ENCODE measurements at places on chromosomes 7 and 10. TPM values are rescaled to one million over a fixed set of nuclear protein-coding genes. Genes with fewer than 3 reads are reported as not detected.

GRCh38 chr7:132910657-132911056, 171.2 kb downstream of the CHCHD3 start:
- no peak for DNase-seq

DNA sequence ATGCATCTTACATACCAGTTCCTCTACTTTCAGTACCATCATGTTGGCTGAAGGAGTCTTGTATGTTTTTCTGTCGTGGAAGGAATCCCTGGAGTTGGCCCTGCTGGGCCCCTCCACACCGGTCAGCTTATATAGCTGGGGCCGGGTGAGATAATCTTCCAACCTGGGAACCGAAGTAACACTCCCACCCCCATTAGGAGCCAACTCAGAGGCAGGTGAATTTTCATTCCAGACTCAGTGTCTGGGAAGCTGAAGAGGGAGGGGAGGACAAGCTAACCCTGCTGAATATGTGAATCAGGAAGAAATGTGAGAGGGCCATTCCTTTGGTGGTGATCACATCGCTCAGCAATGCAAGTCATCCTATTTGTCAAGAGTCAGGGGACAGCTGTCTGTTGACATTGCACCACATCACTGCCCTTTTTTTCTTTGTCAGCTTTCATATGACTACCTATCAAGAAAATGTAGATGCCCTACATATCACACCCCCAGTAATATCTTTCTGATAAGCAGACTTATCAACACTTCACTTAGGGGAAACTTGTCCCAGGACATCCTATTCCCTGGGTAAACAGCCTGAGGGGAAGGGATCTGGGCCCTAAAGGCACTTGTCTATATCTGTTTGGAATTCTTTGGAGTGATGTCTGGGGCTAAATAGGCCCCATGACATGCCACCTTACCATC, at the start of gene ANKRD1:
Gene ANKRD1, minus strand, starts transcription at position 102 of the 681 bp plus-strand sequence. Its CDS starts 60 bp downstream, at position 42.
- no peak for DNase-seq

- no peak for DNase-seq
Measured at GRCh38 chr10:91082447-91082846, 138.0 kb upstream of the PCGF5 start.

OR6B1 gene
- not detected for total RNA-seq

DNA sequence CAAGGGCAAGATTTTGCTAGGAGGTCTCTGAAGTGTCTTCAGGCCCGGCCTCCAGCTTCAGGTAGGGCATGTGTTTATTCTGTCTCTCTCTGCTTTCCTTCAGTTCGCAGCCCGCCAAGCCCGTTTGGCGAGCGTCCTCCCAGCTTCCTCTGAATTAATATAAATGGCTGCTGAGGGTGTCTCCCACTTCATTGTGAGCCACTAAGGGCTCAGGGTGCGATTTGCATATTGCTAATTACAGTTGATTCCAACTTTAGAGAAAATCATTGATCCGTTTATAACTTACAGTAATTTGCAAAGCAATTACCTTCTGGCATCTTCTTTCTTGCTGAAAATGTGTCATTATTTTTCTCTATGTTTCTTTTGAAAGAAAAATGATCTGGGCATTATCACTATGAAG, 128.3 kb upstream of the SORCS3 start:
- DNase-seq = no peak

DNA sequence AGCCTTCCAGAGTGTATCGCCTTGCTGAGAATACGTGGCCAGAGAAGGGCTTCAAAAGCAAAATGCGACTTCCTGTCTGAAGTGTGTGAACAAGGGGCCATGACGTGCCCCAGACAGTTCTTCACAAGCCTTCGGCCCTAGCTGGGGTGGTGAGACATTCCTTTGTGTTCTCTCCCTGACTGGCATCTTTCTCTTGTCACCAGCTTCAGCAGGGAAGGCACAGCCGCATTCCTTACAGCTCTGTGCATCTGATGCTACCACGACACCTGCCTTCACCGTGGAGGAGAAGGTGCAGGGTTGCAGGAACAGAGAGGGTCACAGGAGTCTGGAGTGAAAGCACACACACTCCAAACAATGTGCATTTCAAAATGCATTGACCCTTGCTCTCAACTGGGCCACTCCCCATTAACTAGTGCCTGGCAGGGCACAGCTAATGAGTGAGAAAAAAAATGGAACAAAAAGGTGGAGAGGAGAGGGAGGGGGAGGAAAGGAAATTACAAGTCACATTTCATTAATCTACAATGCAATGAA, 93.4 kb downstream of the GPR26 start:
- no peak for DNase-seq

TMEM225B gene
- total RNA-seq = 1.4 TPM

GRCh38 chr7:128171342-128171918, 69.6 kb upstream of the LEP start:
- no peak for DNase-seq

GRCh38 chr7:55517191-55517633, 55.1 kb downstream of the VOPP1 start:
- no peak for DNase-seq

CYP26C1 gene
- total RNA-seq = 0.11 TPM

GRCh38 chr10:50326757-50327701, 75.7 kb upstream of the ASAH2 start:
- no peak for DNase-seq

DNA sequence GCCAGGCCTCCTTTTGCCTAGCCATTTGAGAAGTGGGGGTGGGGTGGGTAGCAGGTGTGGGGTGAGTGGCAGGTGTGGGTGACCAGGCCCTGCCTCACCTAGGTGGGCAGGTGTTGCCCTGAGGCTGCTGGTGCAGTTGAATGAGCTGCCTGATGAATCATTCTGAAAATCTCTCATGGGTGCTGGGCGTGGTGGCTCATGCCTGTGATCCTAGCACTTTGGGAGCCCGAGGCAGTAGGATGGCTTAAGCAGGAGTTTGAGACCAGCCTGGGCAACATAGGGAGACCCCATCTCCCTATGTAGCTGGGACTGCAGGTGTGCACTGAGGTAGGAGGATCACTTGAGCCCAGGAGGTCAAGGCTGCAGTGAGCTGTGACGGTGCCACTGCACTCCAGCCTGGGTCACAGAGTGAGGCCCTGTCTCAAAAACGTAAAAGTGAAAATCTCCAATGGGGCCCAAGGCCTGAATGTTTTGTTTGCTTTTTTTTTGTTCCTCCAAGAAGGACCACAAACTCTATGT, 17.7 kb downstream of the TSPAN14 start:
- no peak for DNase-seq

DNA sequence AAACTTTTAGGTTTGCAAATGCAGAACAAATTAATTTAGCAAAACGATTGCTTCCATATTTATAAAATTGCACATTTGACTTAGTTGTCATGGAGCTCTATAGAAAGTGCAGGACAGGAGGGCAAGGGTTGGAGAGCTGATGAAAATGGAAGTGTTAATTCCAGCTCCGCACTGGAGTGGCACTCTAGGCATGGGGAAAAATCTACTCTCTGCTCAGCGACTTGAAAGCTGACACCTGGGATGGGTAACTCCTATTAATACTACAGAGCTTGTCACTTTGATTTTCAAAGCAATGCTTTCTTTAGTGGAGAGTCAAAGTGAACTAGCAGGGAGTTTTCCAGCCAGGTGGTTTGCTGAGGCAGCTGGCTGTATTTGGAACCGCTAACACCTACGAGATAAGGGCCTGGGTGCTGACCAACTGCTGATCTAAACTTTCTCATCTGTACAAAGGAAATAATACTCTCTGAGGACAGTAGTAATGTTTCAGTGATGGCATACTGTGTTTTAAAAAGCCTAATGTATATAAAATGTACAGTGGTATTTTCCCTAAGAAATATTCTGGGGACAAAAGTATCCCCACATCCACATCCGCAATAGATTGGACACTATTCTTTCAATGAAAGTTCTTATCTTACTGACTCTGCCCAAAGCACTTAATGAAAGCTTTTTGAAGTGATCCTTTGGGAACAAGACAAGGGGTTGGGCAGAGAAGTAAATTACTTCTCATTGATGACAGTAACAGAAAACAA, 444.3 kb downstream of the GPAM start:
- no peak for DNase-seq

DNA sequence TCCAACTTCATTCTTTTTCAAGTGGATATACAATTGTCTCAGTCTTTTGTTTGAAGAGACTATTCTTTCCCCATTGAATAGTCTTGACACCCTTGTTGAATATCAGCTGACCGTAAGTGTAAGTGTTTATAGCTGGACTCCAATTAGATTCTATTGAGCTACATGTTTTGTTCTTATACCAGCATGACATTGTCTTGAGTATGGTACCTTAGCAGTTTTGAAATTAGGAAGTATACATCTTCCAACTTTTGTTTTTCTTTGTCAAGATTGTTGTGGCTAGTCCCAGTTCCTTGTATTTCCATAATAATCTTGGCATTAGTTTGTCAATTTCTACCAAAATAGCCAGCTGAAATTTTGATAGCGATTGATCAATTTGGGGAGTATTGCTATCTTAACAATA, 56.9 kb downstream of the MYL10 start:
- no peak for DNase-seq

GRCh38 chr7:84191261-84191660, 3.3 kb downstream of the SEMA3A start:
- no peak for DNase-seq

CDHR1 gene
- 0.29 TPM for total RNA-seq

GRCh38 chr10:42638821-42639270, 476 bp upstream of the ZNF33B start:
- peak; percentile 60 for DNase-seq

- DNase-seq = no peak
Measured at GRCh38 chr7:151089893-151090730, 3.8 kb downstream of the AGAP3 start.

DNA sequence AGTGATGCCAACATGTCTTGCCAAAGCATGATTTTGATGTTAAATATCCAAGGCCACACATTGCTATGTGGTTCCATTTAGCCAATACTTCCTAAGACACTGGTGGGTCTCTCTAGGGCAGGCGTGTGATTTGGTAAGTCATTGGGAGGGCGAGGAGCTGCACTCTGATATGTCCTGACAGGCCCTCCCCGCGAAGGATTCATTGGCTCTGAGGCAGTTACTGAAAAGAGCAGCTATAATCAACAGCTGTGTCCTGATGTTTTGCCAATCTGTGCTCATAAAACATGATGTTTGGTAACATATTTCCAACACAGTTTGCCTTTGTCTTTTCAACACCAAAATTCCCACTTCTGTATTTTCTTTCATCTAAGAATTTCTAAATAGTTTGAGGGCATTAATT, 646.7 kb downstream of the PARD3 start:
- no peak for DNase-seq

DNA sequence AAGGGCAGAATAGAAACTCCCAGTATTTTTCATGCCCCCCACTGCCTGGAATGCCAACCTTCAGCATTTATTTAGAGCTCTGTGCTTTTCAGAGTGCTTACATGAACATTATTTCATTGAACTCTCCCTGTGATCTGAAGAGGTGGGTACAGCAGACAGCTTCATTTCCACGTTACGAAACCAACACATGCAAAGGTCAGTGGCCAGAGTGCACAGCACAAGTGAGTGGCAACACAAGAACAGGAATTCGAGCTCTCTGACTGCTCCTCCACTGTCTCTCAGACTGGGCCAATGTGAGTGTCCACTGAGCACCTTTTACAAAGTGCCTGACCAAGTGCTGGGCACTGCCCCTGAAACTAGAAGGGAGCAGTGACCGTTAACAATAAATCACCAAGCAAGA, 162.9 kb downstream of the GLI3 start:
- DNase-seq = no peak

- DNase-seq = no peak
Measured at GRCh38 chr10:111103196-111103840, 26.5 kb downstream of the ADRA2A start.

DNA sequence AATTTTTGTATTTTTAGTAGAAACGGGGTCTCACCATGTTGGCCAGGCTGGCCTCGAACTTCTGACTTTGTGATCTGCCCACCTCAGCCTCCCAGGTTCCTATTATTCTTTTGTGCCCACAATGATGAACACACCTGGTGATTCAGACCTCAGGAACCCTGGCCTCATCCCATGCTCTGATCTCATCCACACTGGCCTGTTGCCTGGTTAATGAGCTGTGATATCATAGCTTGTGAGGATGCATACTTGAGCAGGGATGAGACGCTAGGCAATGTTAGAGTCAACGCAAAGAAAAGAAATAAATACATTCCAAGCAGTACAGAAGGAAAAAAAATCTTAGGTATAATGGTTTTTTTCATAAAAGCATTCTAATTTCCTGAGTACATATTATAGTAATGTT, 82.4 kb upstream of the RNF32 start:
- no peak for DNase-seq

GRCh38 chr7:140972876-140973829, 41.6 kb downstream of the MRPS33 start:
- DNase-seq = no peak

- no peak for DNase-seq
Measured at GRCh38 chr7:50305583-50306493, 1.3 kb downstream of the IKZF1 start.

NUTM2E gene
- 0.11 TPM for total RNA-seq

LHFPL3 gene
- not detected for total RNA-seq

- DNase-seq = no peak
Measured at GRCh38 chr10:45383682-45384330, 9.8 kb downstream of the ALOX5 start.

CTTNBP2 gene
- not detected for total RNA-seq

GRCh38 chr7:142803901-142804300, 33.1 kb downstream of the PRSS2 start:
- no peak for DNase-seq

GRCh38 chr10:92691591-92692079, 1.9 kb downstream of the HHEX start:
- peak; percentile 38 for DNase-seq

EMX2 gene
- total RNA-seq = not detected

- DNase-seq = peak; percentile 48
Measured at GRCh38 chr7:104627516-104627915, 299.1 kb downstream of the LHFPL3 start.

DNA sequence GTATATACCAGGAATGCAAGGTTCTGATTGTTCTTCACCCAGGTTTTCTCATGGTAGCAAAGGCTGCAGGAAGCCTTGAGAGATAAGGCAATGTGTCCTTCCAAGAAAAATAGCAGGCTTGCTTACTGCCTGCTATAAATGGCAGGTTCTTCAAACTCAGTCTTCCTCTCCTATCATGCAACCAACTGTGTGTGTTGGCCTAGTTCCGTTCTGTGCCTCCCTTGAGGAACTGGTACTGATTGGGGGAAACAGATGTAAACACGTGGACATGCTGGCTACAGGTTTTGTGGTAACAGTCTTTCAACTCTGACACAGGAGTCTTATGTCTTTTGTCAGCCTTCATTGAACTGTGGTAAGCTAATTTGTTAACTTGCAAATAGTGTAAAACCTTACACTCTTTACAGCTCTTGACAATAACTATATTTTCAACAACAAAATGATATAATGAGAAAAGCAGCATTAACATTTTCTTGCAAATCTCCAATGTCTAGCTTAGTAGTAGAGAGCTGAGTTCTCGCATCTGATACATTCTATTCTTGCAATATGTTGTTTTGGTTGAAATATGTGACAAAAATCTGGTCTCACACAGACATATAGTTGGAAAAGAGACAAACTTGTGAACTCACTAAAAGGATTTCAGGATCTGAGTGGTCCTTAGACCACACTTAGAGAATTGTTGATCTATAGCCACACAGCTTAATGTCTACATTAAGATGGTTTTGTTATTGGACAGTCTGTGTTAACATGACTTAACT, 54.7 kb upstream of the LSM8 start:
- no peak for DNase-seq

CHAT gene
- not detected for total RNA-seq

KCNIP2 gene
- 2.7 TPM for total RNA-seq

GRCh38 chr10:102113956-102114857, 6.0 kb downstream of the LDB1 start:
- peak; percentile 31 for DNase-seq
